Cortex of kidney (tissue), 1 donor: ENCODE measurements at places on chromosomes 12 and 14.

DNA sequence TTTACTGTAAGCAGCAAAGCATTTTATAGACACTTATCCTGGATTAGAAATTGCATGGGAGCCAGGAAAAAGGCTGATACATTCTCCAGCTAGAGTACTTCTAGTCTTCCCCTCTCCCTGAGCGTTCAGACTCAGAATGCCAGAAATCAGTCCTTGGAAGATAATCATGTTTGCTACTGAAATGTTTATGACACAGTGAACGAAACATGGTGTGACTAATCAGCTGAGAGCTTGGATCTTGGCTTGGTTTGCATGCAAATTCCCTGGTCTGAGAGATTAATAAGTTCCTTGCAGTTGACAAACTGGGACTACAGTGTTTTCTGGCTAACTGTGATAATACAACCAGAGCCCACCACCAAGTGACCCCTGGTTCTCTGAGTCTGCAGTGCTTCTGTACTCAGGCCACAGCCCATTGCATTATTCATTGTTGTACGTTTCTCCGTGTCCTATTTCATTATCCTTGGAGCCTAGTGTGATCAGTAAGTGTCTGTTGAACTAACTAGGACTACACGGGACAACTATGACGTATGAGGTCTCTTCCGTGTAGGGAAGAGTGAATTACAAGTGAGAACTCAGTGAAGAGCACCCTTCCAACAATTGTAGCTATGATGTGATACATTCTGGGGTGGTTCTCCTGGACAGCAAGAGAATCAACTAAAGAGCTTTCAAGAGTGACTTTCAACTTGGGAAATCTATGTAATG, 34.6 kb upstream of the EVL start:
- no peak for DNase-seq

DNA sequence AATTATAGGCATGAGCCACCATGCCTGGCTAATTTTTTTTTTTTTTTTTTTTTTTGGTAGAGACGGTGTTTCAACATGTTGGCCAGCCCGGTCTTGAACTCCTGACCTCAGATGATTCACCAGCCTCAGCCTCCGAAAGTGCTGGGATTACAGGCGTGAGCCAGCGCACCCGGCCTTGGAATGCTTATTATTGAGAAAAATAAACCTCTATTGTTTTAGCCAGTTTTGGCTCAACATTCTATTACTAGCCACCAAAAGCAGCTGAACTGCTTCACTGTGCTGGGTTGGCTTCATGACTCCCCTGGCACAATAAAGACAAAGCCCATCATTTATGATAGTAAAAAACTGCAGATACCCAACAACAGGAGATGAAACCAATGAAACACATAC, 93.5 kb upstream of the CEP83 start:
- no peak for DNase-seq

DNA sequence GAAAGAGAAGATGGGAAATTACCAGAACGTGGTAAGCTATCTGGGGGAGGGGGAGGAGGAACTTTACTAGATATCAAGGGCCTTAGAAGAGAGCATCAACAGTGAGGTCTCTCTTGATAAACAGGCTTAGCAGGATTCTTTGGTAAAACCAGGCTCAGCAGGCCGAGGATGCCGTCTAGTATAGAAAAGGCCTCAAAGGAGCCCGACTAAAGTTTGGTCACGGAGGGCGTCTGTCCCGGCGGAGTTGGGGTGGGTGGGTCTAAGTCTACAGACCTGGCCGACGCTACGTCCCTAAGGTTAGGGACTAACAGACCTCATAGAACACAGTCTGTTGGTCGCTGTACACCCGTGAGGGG, 538 bp upstream of the TIGAR start:
- no peak for DNase-seq

- DNase-seq, result no peak
Measured at GRCh38 chr12:8603856-8604255, 8.8 kb downstream of the AICDA start.

- DNase-seq, result no peak
Measured at GRCh38 chr14:91292491-91292890, 48.0 kb upstream of the GPR68 start.

DNA sequence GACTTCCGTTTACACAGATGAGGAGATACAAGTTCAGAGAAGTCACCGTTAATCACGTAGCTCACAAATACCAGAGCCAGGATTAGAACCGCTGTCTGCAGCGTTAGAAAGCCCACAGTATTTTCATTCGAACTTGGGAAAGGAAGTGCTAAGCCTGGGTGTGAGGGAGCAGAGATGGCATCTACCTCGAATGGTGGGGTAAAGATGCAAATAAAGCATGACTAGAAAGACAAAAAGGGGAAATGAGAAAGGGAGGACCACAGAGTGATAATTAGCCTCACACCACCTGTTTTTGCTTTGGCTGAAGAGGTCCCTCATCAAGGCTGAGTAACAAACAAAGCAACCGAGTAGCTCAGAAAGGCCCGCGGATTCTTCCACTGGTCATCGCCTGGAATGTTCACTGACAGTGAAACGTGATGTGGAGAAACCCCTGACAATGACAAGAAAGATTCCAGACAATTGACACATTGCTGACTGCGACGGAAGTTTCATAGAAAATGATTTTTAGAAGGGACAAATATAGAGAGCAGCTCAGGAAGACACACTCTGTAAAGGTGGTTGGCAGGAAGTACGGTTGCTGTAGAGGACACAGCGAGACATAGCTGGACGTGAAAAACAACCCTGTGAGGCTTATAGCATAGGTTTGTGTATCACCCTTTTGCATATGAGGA, 31.5 kb upstream of the BHLHE41 start:
- DNase-seq, result no peak

GRCh38 chr12:32302218-32303173, 96.9 kb upstream of the FGD4 start:
- no peak for DNase-seq

- DNase-seq, result no peak
Measured at GRCh38 chr12:100329800-100330199, 27.1 kb upstream of the SLC17A8 start.

DNA sequence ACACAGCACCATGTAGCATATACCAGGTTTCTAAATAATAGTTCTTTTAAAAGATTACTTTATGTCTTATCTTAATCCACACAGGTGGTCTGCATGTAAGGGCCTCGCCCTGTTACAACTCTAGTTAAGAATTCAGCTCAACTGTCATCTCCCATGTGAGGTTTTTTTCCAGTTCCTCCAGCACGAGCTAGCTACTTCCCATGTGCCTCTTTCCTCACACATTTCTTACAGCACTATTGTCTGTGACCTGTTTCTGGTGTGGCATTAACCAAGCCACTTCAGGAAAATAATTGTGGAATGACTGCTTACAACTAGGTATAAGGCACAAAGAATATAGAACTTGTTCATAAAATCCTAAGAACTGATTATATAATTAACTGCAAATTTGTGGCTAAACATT, 65.5 kb downstream of the SH2B3 start:
- no peak for DNase-seq

DNA sequence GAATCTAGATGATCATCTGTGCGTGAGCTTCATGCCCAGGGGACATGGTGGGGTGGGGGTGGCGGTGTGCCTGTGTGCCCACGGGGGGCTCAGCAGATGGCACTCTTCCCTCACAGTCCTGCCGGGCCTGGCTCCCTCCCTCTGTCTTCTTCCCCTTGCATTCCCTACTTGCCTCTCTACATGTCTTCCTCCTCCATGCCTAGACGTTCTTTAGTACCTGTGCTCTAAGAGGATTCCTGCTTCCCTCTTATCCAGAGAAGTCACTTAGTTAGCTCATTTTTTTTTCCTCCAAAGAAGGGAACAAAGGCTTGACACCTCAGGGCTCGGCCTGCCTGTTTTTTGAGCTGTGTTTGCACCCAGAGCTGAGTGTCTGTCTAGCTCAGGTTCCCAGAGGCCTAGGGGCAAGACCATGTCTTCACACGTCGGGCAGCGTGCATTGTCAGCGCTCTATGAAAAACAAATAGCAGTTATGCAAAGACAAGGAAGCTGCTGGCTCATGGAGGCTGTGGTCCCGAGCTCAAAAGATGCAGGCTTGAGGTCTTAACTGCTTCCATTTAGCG, 48.8 kb downstream of the NINJ2 start:
- no peak for DNase-seq

DNA sequence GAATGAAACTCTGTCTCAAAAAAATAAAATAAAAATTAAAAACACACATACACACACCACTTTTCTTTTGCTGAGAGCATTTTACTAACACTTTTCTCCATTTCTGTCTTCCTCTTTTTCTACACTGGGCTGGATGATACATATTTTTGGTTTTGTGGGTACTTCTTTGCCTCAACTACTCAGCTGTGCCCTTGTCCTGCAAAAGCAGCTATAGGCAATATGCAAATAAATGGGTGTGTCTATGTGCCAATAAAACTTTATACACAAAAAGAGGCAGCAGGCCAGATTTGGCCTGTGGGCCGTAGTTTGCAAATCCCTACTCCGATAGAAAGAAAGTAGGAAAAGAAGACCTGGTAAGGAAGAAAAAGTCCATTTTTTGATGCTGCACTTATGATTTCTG, 6.5 kb downstream of the CLMN start:
- DNase-seq, result no peak

- no peak for DNase-seq
Measured at GRCh38 chr12:59620326-59620725, 24.5 kb downstream of the SLC16A7 start.

- no peak for DNase-seq
Measured at GRCh38 chr12:46318037-46318436, 49.2 kb upstream of the SLC38A1 start.

DNA sequence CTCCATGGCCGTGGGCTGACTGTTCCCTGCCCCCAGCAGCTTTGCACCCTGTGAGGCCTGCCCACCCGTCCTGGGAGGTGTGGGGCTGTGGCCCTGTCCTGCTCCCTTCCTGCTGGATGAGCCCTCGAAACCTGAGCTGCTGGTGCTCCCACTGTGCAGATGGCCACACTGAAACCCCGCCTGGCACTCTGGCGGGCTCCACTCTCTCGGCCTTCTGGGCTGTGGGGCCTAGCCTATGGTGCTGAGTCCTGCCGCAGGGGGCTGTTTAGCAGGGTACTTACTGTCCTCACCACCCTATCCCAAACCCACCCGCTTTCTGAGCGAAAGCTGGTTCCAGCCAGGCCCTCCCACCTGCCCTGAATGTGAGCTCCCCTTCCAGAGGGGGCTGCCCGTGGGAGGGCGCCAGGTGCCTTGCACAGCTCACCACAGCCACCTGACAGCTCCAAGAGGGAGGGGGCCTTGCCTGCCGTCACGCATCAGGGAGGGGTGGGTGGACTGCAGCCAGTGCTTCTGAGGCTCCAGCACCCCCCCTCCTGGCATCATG, 7.3 kb downstream of the SLC25A47 start:
- no peak for DNase-seq

DNA sequence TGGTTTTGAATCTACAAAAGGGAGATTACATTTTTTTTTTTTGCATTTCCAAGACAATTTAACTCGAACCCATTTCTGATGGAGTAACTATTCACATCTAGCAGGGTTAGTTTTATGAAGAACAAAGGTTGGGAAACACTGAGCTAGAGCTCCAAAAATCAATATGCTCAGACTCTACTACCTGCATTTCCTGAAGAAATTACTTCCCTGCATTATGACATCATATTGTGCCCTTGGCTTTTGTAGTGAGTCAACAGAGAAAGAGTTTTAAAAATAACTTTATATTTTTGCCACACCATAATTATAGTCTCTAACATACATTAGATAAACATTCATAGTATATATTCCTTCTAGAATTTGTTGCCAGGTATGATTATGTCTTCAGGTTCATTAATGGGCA, 14.8 kb downstream of the GRIP1 start:
- no peak for DNase-seq

GRCh38 chr14:57495416-57495815, 1.8 kb upstream of the CCDC198 start:
- DNase-seq, result no peak

DNA sequence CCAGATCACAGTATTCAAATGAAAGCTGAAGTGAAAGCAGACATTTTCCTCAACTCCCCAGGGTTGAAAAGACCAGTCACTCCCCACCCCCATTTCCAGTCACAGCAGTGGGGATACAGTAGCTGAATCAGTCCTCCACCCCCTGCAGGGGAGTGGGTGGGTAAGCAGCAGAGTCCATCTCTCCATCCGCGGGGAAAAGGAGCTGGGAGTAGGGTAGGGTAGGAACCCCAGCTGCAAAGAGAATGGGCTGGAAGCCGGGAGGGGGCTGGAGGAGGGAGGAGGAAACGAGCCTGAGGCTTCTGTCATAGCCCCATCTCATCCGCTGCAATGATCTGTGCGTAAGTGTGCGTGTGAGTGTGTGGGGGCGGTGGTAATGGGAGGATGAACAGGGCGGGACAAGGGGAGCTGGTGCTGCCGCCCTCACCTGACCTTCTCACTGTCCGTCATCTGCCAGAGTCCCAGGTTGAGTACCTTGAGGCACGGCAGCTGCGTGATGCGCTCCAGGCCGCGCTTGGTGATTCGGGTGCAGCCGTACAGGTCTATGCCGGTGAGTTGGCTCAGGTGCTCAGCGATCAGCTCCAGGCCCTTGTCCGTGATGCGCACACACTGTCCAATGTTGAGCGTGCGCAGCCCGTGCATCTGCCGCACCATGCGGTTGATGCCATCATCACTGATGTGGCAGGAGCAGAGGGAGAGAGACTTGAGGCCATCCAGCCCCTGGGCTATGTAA, 1.8 kb downstream of the FBXL14 start:
- DNase-seq, result no peak

DNA sequence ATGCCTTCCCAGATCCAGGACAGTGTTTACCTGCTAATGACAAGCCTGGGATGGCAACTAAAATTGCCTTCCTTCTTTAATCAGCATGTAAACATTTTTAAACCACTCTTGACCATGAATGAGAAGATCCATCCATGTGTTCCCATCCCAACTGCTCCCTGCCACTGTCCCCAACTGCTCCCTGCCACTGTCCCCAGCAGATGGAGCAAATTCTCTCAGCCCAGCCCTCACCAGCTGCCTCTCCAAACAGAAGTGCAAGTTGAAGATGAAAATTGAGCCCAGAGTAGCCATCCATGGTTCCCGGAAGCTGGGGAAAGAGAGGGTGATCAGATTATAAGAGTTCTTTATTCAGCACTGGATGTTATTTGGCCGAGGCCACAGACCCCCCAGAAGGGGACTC, 133.1 kb downstream of the SLC15A4 start:
- DNase-seq, result no peak

DNA sequence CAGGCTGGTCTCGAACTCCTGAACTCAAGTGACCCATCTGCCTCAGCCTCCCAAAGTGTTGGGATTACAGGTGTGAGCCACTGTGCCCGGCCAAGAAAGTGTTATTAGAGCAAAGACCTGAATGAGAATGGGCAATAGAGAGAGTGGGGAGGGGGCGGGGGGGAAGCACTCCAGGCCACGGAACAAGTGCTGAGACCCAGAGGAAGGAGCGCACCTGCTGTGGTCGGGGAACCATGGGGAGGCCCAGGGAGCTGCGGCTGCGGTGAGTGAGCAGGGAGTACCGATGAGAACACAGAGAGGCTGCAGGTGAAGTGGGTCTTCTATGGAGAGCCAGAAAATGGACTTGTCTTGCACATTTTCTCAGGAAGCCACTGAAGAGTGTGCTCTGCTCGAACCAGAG, 10.8 kb downstream of the SMIM41 start:
- no peak for DNase-seq

GRCh38 chr12:6747216-6747615, 5.7 kb downstream of the MLF2 start:
- no peak for DNase-seq

GRCh38 chr14:74735125-74735524, 22.2 kb downstream of the FCF1 start:
- no peak for DNase-seq
